Activated CD8-positive, alpha-beta T cell treated with anti-CD3 and anti-CD28 coated beads, Interleukin-2, amount 10 ng/mL, durations not matched to agents 7 days and 5 days (primary cell): ENCODE measurements at places on chromosomes 2 and 18. TPM values are rescaled to one million over a fixed set of nuclear protein-coding genes. Genes with fewer than 3 reads are reported as not detected.

The PROM2 gene
- total RNA-seq, result 0.47 TPM

- no peaks in the 10 kb centered on the region for H3K36me3 ChIP-seq
- H3K4me1 ChIP-seq, result no peaks in the 10 kb centered on the region
- no peak for DNase-seq
- H3K27me3 ChIP-seq, result no peaks in the 10 kb centered on the region
- H3K27ac ChIP-seq, result no peak overlapping the region
Measured at GRCh38 chr2:100713106-100713505, 106.8 kb upstream of the NPAS2 start.

GRCh38 chr2:11672407-11672806, 2.4 kb upstream of the NTSR2 start:
- H3K27me3 ChIP-seq, result peaks cover 32% of the 10 kb centered on the region
- H3K27ac ChIP-seq, result no peak overlapping the region
- no peaks in the 10 kb centered on the region for H3K36me3 ChIP-seq
- H3K4me1 ChIP-seq, result peaks cover 4% of the 10 kb centered on the region
- no peak overlapping the region for H3K4me3 ChIP-seq

- DNase-seq, result no peak
- peaks cover 29% of the 10 kb centered on the region for H3K4me1 ChIP-seq
- no peak overlapping the region for H3K4me3 ChIP-seq
- H3K36me3 ChIP-seq, result peaks cover 55% of the 10 kb centered on the region
- no peaks in the 10 kb centered on the region for H3K27me3 ChIP-seq
Measured at GRCh38 chr18:76952747-76953146, 130.4 kb downstream of the ZNF236 start.

DNA sequence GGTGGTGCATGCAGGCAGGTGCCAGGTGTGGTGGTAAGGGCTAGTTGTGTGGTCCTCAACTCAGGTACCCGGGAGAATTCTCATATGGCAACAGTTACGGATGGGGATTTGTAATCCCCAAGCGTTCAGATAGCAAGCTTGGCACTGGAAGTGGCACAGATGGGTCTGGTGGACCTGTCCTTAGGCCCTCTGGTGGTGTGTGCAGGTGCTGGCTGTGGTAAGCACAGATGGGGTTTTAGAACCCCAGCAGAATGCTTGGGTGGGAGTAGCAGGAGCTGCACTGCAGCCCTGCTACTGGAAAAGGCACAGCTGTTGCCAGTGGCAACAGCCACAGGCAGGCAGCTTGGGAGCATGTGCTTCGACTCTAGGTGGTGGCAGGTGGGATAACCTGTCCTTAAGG, 948.2 kb upstream of the FAM98A start:
- H3K4me1 ChIP-seq, result no peaks in the 10 kb centered on the region
- DNase-seq, result no peak
- no peaks in the 10 kb centered on the region for H3K27me3 ChIP-seq
- no peaks in the 10 kb centered on the region for H3K36me3 ChIP-seq
- no peak overlapping the region for H3K4me3 ChIP-seq

GRCh38 chr2:46663614-46664013, 184.2 kb downstream of the TMEM247 start:
- H3K36me3 ChIP-seq, result no peaks in the 10 kb centered on the region
- H3K27ac ChIP-seq, result no peak overlapping the region
- DNase-seq, result no peak
- peaks cover 32% of the 10 kb centered on the region for H3K27me3 ChIP-seq
- no peaks in the 10 kb centered on the region for H3K4me1 ChIP-seq
- no peak overlapping the region for H3K4me3 ChIP-seq

- no peaks in the 10 kb centered on the region for H3K4me1 ChIP-seq
- H3K36me3 ChIP-seq, result no peaks in the 10 kb centered on the region
- DNase-seq, result no peak
- no peak overlapping the region for H3K27ac ChIP-seq
Measured at GRCh38 chr2:49801898-49802450, 647.7 kb upstream of the FSHR start.

- no peak overlapping the region for H3K4me3 ChIP-seq
- no peak for DNase-seq
- H3K27me3 ChIP-seq, result peaks cover 13% of the 10 kb centered on the region
- no peaks in the 10 kb centered on the region for H3K36me3 ChIP-seq
- H3K27ac ChIP-seq, result no peak overlapping the region
Measured at GRCh38 chr2:60318544-60318943, 234.9 kb downstream of the BCL11A start.

GRCh38 chr2:218022851-218023530, 20.2 kb upstream of the TNS1 start:
- no peak overlapping the region for H3K4me3 ChIP-seq
- H3K36me3 ChIP-seq, result no peaks in the 10 kb centered on the region
- H3K4me1 ChIP-seq, result no peaks in the 10 kb centered on the region
- no peak for DNase-seq

GRCh38 chr18:9477509-9477908, 2.2 kb downstream of the RALBP1 start:
- peak overlapping the region; percentile 86 for H3K27ac ChIP-seq
- H3K4me3 ChIP-seq, result no peak overlapping the region
- peaks cover 41% of the 10 kb centered on the region for H3K36me3 ChIP-seq
- no peak for DNase-seq
- H3K27me3 ChIP-seq, result peaks cover 7% of the 10 kb centered on the region
- peaks cover 27% of the 10 kb centered on the region for H3K4me1 ChIP-seq

DNA sequence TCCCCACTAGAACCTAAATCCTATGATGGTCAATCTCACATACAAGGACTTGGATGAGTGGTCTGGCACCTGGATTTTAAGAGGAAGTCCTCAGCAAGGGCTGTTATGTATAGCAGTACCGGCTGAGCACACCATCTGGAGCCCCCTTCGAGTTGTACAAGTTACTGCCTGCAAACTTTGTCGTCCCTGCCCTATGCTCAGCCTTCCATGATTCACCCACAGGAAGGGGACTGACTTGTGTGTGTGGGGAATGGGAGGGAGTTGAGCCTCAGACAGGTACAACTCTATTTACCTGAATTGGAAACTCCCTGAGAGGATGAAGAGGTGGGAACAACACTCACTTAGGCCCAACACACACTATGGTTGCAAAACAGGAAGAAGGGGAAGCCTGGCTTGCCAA, 186.6 kb downstream of the MYO5B start:
- H3K4me1 ChIP-seq, result peaks cover 3% of the 10 kb centered on the region
- no peaks in the 10 kb centered on the region for H3K36me3 ChIP-seq
- DNase-seq, result no peak
- no peak overlapping the region for H3K27ac ChIP-seq

DNA sequence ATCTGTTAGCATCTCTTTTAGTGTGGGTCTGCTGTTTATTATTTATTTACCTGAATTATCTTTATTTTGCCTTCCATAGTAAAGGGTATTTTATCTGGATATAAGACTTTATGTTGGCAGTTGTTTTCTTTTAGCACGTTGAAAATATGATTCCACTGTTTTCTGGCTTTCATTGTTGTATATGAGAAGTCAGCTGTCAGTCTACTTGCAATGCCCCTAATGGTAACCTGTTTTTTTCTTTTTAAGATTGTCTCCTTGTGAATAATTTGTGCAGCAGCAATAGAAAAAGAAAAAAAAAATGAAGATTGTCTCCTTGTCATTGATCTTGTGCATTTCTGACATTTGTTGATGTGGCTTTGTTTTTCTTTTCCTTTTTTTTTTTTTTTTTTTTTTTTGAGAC, 27.2 kb downstream of the SNED1 start:
- no peaks in the 10 kb centered on the region for H3K4me1 ChIP-seq
- H3K27me3 ChIP-seq, result peaks cover 2% of the 10 kb centered on the region
- no peak for DNase-seq
- H3K27ac ChIP-seq, result no peak overlapping the region
- H3K36me3 ChIP-seq, result peaks cover 9% of the 10 kb centered on the region
